NCI-H146 (cell line): ENCODE measurements at places on chromosomes 5 and 9.

DNA sequence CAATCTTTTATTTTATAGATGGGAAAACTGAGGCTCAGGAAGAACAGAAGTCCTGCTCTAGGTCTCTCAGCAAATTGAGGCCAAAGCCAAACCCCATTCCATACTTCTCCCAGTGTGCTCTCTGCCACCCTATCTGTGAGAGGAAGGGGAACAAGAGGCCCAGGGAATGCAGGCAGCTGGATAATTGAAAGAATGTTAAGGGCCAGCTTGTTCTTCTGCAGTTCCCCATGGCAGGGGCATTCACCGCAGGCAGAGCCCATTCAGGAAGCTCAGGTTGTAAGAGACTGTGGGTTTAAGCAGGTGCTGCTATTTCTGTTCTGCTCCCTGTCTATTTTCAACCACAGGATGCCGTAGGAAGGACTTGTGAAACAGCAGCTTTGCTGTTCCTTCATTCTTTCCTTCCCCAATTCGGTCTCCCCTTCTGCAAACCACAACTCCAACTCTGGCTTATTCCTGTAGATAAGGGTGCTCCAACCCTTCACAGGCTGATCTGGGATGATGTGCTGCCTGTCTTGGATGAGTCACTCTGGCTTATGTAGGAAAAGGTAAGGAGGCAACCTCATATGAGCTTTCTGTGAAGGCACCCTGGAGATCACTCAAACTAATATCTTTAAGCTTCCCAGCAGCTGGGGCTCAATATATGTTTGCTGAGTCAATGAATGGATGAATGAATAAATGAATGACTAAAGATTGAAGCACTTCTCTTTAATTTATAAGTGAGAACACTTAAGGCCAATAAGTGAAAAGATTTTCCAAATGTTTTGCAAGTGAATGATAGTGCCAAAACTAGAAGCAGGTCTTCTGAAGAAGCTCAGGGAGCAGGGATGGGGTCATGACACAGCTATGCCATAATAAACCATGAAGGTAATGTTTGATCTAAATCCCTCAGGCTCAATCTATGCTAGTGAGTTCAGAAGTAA lies 377.6 kb downstream of the BRINP1 start:
- no peak for DNase-seq

GRCh38 chr9:110648696-110649095 lies 19.9 kb upstream of the MUSK start:
- no peak for DNase-seq

- no peak for DNase-seq
Measured at GRCh38 chr5:470961-471749, 28.2 kb downstream of the EXOC3 start.

GRCh38 chr5:159969966-159970365 lies 39.0 kb upstream of the TTC1 start:
- DNase-seq: no peak

DNA sequence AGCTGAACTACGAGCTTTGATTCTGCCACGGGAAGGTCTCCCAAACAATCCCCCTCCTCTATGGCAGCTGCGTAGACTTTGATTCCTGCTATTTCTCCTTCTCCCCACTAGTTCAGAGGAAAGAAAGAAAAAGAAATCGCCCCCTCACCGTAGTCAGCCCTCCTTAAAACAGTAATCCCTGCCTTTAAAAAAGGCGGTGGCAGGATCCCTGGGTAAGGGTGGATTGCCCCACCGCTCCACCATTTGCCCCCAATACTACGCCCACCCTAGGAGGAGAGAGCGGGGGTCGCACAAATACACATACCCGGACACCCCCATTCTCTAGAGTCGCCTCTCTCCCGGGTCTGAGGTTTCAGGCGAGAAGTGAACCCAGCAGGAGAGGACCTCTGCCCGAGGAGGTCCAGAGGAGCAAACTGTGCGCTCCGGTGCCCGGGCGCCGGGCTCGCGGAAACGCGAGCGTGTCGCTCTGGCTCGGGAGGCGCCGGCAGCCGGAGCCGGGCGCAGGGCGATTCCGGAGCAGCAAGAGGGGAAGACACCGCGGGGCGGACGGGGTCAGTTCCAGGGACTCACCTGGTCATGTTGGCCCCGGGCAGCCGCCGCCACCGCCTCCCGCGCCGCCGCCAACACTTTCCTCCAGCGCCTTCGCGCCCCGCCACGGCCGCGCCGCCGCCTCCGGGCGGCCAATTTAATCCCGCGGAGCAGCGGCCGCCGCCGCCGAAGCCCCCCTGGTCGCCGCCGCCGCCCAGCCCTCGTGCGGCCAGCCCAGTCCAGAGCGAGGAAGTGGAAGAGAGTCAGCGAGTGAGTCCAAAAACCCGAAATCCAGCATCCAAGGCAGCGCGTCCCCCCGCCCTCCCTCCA lies 1057.7 kb upstream of the DMAC1 start:
- peak; percentile 67 for DNase-seq
